ENCODE measurements at places on chromosomes 16 and 17.

DNA sequence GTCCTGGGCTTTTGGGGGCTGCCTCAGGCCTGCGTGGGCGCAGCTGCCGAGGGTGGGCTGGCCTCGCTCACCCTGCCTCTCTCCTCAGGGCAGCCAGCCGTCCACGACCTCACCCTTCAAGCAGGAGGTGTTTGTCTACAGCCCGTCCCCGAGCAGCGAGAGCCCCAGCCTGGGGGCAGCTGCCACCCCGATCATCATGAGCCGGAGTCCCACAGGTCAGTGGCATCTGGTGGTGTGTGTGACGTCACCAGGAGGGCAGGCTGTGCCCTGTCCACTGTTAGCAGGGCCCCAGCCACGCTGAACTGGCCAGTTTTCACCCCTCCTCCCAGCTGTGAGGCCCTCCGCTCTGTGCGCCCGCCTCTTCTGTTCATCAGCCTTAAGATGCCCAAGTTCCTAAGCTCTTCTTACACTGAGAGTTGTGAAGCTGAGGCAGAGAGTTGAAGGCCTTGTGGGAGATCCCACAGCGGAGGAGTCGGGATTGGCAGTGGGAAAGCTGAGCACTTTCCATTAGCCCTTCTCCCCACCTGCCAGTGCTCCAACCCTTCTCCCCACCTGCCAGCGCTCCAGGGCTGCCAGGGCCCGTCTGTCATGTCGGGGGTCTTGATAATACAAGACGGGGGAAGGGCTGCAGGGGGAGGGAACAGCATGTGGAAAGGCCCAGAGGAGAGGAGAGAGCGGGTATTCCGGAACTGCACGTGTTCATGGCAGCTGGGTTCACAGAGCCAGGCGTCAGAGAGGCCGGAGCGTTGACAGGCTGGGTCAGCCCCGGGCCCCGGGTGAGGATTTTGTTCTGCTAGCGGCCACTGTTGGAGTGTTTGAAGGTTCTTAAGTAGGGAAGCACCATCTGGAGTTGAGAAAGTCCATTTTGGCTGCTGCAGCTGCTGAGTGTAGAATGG lies 36.3 kb downstream of the OR1D5 start:
- DNase-seq: no peak

DNA sequence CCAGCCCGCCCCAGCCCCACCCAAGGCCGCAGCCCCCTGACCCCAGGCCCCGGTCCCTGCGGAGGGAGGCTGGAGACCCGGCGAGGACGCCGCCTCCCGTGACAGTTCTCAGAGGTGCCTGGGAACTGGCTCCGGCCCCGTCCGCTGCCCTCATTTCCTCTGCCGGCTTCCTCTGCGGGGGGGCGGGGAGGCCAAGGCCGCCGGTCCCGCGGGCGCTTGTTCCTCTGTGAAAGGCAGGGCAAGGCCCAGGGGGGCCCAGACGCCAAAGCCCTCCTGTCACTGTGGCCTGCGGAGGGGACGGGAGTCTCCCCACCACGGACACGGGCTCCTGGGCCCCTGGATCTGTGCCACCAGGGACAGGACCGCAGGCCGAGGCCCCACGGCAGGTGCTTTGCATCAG lies 5.0 kb upstream of the PVALEF start:
- no peak for DNase-seq

- no peak for DNase-seq
Observed at GRCh38 chr16:85320677-85321385, 208.6 kb upstream of the CIBAR2 start.

DNA sequence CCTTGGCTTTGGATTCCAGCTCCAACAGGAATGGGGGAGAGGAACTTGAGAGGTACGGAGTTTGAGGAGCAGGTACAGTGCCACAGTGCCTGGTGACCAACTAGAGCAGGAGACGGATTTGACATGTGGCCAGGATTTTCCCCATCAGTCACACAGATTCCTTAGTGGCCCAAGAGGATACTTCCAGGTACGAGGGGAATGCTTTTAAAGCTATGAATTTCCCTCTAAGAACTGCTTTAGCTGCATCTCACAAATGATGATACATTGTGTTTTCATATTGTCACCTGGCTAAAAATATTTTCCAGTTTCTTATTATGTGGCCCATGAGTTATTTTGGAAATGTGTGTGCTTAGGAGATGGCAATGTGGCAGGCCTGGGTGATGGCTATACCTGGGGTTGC lies 98.3 kb downstream of the ABCC6 start:
- DNase-seq: no peak

DNA sequence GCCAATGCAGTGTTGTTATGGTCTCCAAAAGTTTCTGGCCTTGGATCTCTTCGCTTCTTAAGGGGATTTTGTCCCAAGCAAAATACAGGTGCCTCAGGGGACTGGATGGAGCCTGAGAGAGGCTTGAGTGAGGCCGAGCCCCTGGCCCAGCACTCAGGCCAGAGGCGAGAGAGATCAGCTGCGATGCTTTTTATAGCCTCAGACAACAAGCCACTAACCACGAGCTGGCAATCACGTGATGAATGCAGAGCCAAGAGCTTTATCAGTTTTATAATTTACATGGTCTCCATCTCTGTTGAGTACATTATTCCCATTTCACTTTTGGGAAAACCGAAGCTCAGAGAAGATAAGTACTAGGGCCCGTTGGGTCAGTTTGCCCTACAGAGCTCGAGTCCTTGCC lies 360.0 kb upstream of the CDH5 start:
- DNase-seq: no peak

- DNase-seq: peak; percentile 100
Observed at GRCh38 chr16:30922420-30922959, 882 bp upstream of the FBXL19 start.

DNA sequence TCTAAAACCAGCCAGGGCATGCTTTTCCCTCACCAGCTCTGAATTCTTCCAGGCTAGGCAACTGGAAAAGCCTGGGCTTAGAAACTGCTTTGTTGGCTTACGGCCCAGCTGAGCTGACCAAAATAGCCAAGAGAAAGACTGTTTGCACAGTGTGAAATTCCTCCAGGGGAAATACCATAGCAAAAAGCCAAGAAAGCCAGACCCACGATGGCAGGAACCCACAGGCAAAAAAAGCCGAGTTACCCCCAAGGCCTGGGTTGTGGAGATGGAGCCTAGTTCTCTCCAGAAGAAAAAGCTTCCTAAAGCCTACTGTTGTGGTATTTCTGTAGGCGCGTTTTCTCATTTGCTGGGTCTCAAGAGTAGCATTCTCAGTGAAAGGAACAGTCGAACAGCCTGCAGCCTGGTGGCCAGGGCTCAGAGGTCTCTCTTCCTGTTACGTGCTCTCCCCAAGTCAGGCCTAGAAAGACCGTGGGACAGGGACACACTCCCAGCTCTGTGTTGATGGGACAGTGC lies 9.2 kb downstream of the SP2 start:
- no peak for DNase-seq
